ENCODE measurements at places on chromosomes 16 and 17. TPM values are rescaled to one million over a fixed set of nuclear protein-coding genes. Genes with fewer than 3 reads are reported as not detected.

Gene OTOP3
- not detected for total RNA-seq

Gene SLC13A2
- not detected for total RNA-seq

Gene TSR3
- total RNA-seq = 88.0 TPM

Gene DNAH9
- not detected for total RNA-seq

Gene TNFRSF17
- total RNA-seq = not detected

All from GM23248 (cell line).